ENCODE measurements at places on chromosomes 4 and X.

DNA sequence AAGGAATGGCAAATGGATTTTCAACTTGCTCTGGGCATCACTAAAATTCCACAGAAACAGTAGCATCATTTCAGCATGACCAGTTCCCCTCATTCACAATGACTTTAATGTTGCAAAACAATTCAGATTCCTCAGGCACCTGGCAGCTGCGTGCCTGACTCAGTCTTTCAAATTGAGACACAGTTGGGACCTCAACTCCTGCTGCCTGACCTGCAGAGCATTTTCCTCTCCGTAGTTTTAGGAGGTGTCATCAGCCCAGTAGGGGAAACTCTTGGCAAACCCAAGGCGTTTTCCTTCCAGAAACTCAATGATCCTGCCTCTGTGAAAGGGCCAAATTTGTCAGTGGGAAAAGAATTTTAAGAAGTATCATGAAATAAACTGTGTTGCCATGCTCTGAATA lies 388.9 kb downstream of the SPRY1 start:
- no peak for DNase-seq

GRCh38 chrX:13520936-13521335 lies 48.5 kb upstream of the EGFL6 start:
- no peak for DNase-seq

DNA sequence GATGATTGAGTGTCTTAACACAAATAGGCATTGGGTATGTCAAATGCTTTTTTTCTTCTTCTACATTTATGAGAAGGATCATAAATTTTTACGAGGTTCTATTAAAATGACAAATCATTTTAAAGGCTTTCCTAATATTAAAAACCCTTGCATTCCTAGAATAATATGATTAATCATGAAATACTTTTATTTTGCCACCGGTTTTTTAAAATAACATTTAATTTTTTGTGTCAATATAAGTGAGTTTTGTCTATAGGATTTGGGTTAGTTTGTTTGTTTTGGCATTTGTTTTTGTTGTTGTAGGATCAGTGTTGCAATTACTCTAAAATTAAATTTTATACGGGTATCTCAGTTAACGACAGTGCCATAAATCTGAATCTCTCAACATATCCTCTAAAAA lies 169.7 kb upstream of the STK26 start:
- no peak for DNase-seq

GRCh38 chrX:152399395-152399794 lies 51.7 kb downstream of the GABRA3 start:
- DNase-seq = no peak

GRCh38 chrX:149487292-149487691 lies 17.8 kb downstream of the IDS start:
- no peak for DNase-seq

GRCh38 chr4:109444182-109444844 lies 10.7 kb downstream of the SEC24B start:
- no peak for DNase-seq

GRCh38 chrX:3443184-3443583 lies 96.7 kb upstream of the MXRA5 start:
- DNase-seq = no peak

GRCh38 chr4:169668069-169668721 lies 47.8 kb downstream of the CLCN3 start:
- DNase-seq = no peak

All from GM18507 (cell line).